ENCODE measurements at places on chromosomes 7 and 10.

- DNase-seq: no peak
Measured at GRCh38 chr7:84314263-84314662, 119.7 kb upstream of the SEMA3A start.

GRCh38 chr7:120353171-120353570, 80.2 kb downstream of the KCND2 start:
- DNase-seq: no peak

DNA sequence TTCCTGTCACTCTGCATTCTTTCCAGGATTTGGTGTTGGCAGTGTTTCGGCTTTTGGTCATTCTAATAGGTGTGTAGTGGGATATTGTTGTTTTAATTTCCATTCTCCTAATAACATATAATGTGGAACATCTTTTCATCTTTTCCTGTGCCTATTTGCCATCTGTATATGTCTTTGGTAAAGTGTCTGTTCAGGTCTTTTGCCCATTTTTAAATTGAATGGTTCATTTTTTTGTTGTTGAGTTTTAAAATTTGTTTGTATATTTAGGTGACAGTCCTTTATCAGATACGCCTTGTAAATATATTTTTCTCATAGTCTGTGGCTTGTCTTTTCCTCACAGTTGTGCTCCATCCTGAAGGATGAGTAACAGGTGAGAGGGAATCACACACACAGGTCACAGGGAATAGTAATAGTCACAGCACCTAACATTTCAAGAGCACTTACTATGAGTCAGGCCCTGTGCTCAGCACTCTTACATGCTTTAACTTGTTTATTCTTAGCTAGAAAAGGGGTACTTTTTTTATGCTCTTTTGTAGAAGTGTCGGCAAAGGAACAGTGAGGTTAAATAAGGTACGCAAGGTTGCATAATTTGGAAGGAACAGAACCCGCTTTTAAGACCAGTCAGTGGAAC, 117.1 kb upstream of the GATA3 start:
- DNase-seq: no peak

DNA sequence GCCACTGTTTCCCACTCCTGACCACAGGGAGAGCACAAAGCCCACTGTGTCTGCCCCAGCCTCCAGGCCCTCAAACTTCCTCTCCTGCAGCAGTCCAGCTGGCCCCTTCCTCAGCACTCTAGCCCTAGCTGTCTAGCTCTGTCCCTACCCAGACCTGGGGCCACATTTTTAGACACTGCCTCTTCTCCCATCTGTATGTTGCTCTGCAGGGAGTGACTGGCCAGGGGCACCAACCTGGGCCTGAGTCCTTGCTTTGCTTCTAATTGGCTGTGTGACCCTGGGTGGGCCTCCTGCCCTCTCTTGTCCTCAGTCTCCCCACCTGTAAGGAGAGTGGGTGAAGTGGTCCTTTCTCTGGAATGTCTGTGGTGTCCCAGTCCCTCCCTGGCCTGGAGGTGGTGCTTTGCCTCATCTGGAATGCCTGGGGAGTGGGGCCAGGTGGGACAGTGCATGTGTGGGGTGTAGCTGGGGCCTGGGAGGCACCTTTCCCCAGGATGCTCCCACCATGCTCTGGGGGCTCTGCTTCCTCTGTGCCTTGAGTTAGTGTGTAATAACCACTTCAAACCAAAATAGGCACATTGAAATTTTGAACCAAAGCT, 25.1 kb downstream of the AQP1 start:
- DNase-seq: no peak

DNA sequence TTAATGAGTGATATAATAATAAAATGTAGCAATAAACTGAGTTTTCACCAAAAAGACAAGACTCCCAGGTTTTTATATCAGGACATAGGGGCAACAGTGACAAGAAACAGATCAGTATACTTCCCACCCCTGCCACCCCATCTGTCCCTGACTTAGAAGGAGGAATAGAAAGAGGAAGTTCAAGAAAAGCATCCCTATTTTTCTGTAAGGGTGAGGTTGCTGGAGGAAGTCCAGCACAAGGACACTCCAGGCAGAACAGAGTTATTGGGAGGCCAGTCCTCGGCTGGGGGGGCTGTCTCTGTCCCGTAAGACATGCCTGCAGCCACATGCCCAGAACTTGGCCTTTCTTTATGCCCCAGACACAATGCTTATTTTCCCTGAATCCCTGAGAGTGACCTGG, 16.5 kb upstream of the TLX1 start:
- DNase-seq: no peak

DNA sequence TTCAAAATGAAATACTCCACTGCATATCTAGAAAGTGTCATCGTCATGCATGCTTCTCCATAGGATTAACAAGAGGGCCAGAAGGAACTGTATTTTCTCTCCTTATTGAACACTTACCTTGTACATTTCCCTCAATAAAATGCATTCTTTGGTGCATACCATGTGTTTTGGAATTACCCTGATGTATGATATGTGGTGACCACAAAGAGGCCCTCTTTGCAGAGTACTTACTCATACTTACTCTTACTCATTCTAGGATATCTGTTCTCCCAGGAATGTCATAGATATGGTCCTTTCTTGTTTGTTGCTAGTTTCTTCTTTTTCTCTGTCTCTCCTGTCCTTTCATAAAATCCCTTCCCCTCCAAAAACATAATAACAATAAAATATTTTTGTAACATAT, 1087.1 kb upstream of the POT1 start:
- DNase-seq: no peak

- no peak for DNase-seq
Measured at GRCh38 chr10:82874671-82875070, 999.7 kb downstream of the NRG3 start.

DNA sequence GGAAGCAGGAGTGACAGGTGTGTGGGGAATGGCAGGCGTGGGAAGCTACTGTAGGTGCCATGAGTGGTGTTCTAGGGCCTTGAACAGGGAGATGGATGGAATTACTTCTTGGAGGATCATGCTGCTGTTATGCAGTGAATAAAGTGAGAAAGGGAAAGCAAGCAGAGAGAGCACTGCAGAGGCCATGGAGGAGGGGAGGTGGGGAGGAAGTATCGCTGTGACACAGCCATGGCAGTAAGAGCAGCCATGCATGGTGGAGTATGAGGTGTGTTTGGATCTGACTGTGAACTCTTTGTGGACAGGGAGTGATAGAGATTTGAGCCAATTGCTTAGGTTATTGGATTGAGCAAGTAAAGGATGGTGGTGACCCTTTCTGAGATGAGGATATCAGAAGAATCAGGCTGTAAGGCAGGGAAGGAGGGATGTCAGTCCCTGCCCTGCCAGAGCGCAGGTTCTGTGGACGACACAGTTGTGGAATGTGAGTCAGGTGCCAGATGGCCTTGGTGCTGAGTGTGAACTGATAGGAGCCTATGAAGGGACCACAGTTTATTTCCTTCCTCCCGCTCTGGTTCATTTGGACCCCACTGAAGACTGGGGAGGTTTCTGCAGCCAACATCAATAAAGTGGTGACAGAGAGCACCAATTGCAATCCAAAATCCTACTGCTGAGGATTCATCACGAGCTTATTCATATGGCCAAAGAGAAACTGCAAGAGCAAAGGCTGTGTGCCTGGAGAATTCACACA, 105.5 kb upstream of the TMEM72 start:
- no peak for DNase-seq

DNA sequence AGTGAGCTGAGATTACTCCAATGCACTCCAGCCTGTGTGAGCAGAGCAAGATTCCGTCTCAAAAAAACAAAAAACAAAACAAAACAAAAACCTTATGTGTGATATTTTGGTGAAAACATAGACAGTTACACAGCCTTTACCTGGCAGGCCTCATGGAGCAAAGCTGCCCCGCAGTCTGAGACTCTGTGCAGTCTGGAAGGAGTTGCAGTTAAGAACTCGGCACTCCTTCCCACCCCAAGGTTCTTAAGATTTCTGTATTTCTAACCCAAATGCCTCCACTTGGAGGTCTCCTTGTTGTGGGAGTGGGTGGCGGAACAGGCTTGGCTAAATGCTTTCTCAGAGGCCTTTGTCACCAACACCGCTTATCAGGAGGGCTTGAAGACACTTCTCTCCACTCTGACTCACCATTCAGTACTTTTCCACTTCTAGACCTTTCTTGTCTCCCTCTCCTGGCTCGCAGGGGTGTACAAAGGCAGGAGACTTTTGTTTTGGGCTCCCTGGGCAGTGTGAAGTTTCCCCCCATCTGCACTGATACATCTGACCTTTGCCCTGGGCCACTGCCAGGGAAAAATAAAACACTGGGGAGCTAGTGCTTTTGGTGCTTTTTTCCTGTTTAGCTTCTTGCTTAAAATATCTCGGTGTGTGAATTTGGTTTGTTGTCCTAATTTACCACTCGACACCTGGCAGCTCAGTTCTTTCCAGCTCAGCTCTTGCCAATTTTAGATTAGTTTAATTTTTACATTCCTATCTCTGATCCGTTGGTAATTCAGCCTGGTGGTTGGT, 51.3 kb upstream of the MAGI2 start:
- no peak for DNase-seq

GRCh38 chr7:10239695-10240345, 733.9 kb upstream of the PHF14 start:
- DNase-seq: no peak

- peak; percentile 11 for DNase-seq
Measured at GRCh38 chr7:133513608-133514007, 260.7 kb downstream of the EXOC4 start.

- no peak for DNase-seq
Measured at GRCh38 chr7:39421661-39422060, 144.5 kb upstream of the YAE1 start.

DNA sequence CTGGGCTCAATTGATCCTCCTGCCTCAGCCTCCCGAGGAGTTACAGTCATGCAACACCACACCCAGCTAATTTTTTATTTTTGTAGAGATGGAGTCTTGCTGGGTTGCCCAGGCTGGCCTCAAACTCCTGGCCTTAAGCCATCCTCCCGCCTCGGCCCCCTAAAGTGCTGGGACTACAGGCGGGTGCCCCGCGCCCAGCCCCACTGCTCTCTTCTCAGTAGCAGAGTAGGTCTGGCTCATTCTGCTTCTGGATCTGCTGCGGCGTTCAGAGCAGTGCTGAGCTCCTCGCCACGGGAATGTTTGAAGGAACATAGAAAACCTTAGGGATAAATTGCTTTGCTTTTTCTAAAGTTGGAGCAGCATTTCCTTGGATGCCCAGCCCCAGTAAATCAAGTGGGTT, 27.4 kb downstream of the WIPI2 start:
- no peak for DNase-seq

DNA sequence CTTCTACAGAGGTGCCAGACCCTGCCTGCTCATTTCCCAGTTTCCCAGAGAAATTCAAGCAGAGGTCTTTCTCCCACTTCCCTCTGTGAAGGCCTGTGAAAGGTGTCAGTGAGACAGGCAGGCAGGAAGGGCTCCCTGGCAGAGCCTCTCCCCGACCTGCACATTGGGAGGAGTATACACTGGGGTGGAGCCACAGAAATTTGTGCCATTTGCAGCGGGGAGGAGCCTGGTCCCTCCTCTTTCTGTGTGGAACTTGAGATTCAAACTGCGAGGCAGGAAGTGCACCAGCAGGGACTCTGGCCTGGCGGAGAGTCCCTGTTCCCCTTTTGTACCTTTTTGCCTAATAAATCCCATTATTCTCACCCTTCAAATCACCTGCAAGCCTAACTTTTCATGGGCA, 54.6 kb upstream of the OPN4 start:
- no peak for DNase-seq

DNA sequence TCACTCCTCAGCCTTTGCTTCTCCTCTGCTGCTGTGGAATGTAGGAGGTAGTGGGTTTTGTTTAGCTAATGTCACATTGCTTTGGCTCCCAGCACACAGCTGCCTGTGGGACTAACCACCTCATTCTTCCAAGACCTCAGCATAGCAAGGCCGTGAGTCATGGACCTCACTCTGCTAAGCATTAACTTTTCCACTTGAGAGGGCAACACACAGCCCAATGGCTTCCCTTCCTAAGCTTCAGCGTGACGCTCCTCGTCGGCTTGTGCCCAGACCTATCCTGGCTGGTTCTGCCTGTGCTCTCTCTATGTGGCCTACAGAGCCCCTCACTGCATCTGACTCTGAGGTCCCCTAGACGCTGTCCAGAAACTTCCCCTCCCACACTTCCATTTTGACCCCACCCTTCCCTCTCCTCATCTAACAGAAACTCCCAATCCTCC, 23.3 kb downstream of the MYOF start:
- DNase-seq: peak; percentile 100

DNA sequence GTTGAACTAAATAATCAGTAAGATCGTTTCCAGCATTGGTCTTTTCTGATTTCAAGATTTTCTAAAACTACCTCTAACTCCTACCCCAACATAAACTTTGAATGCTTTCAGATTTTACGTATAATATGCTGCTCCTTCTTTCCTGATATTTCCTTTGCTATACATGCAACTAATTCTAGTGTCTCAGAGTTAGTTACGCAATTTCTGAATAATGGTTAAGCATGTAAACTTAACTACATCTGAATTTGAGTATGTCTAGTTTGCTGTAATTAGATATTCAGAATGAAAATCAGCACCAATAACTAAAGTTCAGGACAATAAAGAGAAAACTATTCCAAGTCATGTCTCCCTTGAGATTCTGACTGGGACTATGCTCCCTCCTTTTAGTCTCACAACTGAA, 71.0 kb downstream of the SEMA3C start:
- no peak for DNase-seq

DNA sequence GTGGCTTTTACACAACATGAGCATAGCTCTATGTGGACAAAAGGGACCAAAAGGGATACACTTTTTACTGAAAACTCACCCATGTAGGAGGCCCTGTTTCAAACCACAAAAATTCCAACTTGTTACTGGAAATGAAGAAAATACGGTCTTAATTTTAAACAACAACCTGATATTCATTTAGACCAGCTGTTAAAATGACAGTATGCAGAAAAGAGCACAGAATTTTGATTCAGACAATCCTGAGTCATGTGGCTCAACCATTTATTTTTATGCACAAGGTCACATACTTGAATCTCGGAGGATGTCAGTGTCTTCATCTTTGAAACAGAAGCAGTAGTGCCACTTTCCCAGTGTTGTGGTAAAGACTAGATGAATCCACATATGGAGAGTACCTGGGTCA, 426.5 kb upstream of the NFE2L3 start:
- DNase-seq: no peak

DNA sequence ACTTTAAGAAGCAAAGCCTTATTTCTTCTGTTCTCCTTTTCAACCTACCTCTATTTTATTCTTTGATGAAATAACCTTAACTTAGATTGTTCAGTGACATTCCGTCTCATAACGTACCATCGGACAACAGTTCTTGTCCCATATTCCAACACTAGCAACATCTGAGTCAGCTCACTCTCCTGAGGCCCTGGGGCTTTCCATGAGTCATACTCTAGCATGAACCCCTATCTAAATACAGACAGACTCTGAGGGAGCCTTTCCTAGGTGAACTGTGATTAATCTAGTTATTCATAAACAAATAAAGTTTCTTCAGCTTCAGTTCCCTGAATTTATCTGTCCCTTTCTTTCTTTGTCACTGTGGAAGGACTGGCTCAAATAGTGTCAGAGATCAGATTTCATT, 168.7 kb upstream of the LYZL1 start:
- DNase-seq: no peak

DNA sequence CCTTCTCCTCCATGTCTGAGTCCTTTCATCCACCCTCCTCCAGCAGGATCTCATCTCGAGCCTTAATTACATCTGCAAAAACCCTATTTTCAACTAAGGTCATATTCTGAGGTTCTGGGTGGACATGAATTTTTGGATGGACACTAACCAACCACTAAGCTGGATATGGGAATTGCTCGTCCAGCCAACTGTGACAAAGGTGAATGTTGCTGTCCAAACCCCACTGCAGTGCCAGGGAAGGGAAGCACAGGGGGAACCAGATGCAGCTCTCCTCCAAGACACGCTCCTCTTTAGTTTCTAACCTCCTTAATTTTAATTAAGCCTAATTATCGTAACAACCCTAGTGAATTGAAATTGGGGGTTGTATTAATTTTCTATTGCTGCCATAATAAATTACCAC, 65.1 kb upstream of the EBF3 start:
- no peak for DNase-seq

- DNase-seq: no peak
Measured at GRCh38 chr10:1643161-1643907, 94.0 kb downstream of the ADARB2 start.
